Thyroid gland (tissue), 4 donors: ENCODE measurements at places on chromosomes 2 and 18. TPM values are rescaled to one million over a fixed set of nuclear protein-coding genes. Genes with fewer than 3 reads are reported as not detected.

DIS3L2 gene
- 50.6 TPM for total RNA-seq

DNA sequence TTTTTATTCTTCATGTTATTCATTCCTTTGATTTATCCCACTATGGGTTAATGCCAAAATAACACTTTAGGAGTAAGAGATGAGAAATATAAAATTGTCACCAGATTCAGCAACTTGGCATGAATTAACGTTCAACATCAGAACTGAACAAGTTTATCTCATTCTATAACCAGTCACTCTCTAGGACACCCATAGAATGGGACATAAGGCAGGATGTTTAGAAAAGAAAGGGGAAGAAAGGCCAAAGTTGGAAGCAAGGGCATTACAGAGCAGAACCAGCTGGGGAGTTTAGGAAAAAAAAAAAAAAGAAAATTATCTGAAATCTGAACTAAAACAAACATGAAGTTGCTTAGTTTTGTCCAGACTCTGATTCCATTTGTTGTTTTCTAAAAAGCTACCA, 211.0 kb downstream of the PMAIP1 start:
- DNase-seq, result no peak

DNA sequence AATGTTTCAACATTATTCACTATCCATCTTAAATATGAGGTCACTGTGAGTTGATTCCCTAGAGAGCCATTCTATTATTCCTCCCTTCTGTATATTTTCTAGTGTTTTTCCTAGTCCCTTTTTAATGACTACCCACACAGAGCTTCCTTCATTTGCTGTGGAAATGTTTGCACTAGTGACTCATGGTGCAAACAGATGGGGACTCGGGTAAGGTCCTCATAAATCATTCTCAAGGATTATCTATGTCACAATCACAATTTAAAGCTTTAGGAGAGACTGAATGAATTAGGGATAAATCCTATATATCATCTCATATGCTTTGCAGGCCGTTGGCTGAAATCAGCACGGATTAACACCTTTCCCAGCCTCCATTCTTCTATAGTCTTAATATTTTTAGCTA, 159.6 kb downstream of the DCC start:
- no peak for DNase-seq

DNA sequence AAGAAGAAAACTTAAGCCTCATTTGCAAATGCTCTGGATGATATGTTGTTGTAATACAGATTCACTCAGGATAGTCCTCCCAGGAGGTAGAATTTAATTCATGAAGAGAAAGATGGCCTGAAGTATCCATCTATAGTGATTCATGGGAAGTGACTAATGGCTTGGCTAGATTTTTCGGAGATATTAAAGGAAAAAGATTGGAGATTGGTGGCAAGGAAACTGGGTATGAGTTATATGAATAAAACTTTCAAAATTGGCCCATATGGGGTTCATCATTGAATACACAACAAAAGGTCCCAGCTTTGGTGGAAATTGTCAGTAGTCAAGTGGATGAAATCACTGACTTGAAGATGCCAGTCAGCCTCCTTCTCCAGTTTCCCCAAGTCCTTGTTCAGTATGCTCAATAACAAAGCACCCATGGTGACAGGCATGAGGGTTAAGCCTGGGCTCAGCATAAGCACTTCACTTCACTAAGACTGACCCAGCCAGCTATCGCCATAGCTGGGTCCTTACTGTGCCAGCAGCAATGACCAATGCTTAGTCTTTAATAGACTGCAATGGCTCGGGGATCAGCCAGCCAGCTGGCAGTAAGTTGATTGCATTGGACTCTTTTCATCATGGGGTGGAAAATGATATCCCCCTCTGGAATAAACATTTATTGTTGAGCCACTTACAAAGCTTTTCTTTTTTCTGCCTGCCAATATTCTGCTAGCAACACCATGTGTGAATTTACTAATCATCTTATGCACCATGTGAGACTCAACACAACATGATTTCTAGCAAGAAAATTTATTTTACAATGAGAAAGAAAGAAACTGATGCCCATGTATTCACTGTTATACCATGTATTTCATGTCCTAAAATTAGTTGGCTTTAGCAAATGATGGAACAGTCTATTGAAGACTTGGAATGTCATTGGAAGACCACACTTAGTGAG, 176.6 kb upstream of the TACR1 start:
- DNase-seq, result no peak

GRCh38 chr2:234204480-234204879, 154.0 kb downstream of the SPP2 start:
- no peak for DNase-seq

GRCh38 chr2:54058449-54058848, 57.0 kb upstream of the ACYP2 start:
- no peak for DNase-seq

DNA sequence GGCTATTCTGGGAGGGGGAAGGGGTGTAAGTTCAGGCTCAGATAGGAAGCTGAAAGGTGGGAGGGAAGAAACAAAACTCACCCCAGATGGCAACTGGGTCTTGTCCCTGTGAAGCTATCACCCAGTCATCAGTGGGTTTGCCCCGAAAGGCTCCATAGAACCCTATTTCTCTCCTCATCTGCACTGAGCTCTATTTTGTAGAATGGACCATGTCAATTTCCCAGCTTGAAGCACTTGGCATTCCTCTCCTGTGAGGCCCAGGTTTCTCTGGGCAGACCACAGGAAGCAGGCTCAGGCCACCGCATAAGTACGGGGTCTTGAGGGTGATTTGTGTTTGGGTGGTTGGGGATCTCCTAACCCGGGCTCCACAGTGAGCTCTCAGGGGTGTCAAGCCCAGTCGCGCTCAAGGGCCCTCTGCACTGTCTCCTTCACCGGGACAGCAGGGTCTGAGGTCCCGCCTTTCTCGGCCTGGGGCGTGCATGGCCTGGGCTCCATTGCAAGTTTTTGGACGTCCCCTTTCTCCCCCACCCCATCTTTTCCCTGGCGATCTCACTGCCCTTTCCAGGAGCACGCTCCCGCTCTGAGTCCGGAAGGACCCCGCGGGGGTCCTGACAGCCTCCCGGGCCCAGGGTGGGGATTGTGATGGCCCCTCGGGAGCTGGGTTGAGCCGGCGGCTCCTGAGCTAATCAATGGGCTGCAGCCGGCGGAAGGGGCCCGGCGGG, 27.3 kb upstream of the NOTO start:
- DNase-seq, result no peak

- no peak for DNase-seq
Measured at GRCh38 chr18:22314001-22314400, 103.7 kb downstream of the CTAGE1 start.

- DNase-seq, result no peak
Measured at GRCh38 chr2:144621266-144621665, 101.3 kb upstream of the ZEB2 start.

- DNase-seq, result peak; percentile 30
Measured at GRCh38 chr2:172944022-172944793, 131.4 kb upstream of the MAP3K20 start.

GRCh38 chr2:240204431-240205276, 64.2 kb upstream of the OTOS start:
- no peak for DNase-seq

DNA sequence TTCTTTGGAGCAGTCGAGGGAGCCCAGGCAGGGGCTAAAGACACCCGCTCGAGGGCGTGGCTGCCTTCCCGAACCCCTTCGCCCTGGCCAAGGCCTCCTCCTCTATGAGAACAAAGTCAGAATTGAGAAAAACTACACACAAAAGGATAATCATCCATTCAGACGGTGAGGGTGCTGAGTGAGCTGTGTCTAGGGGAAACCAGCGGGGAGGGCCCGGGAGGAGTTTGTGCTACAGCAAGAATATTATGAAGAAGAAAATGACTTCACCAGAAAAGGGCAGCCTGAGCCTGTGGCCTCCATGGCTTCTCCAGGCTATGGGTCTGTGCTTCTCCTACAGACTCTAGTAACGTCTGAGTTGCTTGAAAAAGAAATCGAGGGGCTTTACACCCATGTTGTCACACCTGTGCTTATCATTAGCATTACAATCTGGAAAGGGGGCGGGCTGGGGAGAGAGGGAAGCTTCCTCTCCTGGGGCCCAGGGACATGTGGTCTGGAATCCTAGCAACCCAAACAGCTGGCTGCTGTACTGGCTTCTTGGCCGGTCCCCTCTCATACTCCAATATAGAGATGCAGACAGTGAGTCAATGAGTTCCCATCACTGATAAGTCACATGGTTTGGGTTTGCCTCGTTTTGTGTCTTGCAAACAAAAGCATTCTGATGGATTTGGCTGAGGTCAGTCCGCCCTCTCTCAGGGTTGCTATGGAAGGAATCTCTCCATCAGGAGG, 52.0 kb upstream of the ARL4C start:
- no peak for DNase-seq

GRCh38 chr2:145137211-145137610, 617.3 kb upstream of the ZEB2 start:
- DNase-seq, result no peak

- DNase-seq, result no peak
Measured at GRCh38 chr18:67813380-67814028, 297.0 kb upstream of the DSEL start.

NTSR2 gene
- total RNA-seq, result not detected

MTCL1 gene
- total RNA-seq, result 2.4 TPM

- no peak for DNase-seq
Measured at GRCh38 chr2:6845903-6846302, 19.8 kb downstream of the CMPK2 start.

- DNase-seq, result no peak
Measured at GRCh38 chr2:146312899-146313298, 1531.9 kb upstream of the ACVR2A start.

GRCh38 chr2:161265874-161266273, 42.4 kb upstream of the PSMD14 start:
- DNase-seq, result no peak

DNA sequence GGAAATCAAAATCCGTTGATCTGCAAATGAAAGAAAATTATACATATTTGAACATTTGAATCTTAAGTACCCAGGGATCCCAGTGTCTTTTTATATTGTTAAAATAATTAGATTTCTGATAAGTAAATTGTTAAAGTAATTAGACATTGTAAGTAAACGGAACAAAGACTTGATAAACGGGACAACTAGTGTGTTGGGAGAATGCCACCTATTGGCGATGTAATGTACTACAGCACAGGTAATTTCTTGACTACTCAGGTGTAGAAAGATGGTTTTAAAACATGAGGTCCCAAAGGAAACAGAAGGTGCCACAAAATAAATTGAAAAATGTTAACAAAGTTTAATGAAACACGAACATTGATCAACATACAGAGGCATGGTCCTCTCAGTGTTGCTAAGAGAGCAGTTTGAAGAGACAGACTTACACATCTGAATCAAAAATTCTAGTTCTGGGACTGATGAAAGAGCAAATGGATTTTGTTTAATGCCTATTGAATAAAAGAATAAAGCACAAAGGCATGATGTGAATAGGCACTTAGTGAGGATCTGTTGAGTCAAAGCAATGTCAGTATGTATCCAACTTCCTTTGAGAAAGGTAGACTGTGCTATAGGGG, 103.4 kb upstream of the RASGRP3 start:
- DNase-seq, result no peak

DNA sequence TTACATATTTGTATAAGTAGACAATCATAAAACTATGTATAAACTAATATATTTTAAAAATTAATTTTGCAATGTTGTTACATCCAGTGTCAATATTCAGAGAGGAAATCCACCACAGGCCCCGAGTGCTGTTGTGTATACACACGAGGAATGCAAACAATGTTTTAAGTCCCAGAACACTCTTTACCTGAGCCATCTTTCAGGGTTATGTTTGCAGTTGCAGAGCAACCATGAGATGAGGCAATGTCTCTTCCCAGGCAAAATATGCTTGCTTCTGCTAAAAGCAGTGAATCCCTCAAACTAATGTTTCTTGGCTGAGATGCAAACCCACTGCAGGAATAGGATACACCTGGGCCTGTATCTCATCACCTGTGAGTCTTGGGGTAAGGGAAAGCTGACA, 91.3 kb downstream of the ASXL2 start:
- DNase-seq, result no peak

EPHA4 gene
- 54.3 TPM for total RNA-seq

DNA sequence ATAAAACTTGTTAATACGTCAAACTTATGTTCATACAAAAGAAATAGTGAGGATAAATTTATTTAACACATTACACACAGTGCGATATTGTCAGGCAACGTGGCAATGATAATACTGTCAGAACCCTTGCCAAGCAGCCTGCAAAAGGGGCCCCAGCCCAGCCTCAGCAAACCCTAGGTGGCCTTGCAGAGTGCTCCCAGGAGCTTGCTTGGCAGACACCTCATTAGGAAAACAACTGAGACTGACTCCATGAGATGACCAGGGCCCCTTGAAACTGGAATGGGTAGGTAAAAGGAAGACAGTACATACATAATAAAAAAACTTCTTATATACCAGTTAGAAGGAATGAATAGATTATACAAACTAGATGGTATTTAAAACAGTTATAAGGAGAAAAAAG, 136.6 kb upstream of the EPC2 start:
- DNase-seq, result no peak

VAMP8 gene
- total RNA-seq, result 171 TPM

NEU2 gene
- total RNA-seq, result not detected

DTYMK gene
- 9.6 TPM for total RNA-seq

GAREM2 gene
- 2.6 TPM for total RNA-seq

- DNase-seq, result no peak
Measured at GRCh38 chr2:172489681-172490080, 62.3 kb downstream of the ITGA6 start.

TACR1 gene
- 2.7 TPM for total RNA-seq

DNA sequence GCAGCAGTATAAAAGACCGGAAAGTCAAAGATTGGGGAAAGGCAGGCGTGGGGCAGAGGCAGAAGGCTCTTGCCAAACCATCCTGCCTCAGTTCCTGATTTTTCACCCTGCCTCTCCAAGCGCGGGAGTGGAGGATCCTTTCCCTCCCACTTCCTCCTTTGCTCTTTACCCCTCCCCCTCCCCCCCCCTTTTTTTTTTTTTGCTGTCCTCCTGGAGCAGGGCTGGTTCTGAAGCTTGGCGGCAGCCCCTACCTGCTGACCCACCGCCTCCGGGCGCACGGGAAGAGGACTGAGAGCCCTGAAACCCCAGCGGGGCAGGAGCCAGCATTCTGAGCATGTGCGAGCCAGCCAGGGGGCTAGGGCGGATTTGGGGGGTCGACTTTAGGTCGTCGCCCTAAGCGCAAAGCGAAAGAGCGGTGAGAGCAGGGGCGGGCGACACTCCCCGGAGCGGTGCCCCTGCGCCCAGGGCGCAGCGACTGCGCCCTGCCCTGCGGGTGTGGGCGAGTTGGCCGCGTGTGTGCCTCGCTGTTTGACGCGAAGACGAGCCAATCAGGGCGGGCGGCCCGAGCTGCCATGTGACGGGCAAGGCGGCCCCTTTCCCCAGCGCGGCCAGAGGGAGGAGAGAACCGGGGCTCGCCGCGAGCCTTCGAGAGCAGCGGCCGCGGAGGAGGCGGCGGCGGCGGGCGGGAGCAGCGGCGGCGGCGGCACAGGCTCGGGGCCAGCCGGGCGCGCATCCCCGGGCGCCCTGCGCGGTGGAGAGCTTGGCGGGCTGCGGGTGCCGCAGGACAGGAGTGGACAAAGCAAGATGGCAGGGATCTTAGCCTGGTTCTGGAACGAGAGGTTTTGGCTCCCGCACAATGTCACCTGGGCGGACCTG, at the start of gene CERS6:
Gene CERS6 (plus strand): TSS at position 628 of the 876 bp plus-strand sequence. CDS start 177 bp downstream, at position 805.
- DNase-seq, result peak; percentile 98

PTH2R gene
- not detected for total RNA-seq
